Tongue (tissue), 3 donors: ENCODE measurements at places on chromosomes 5 and 9. TPM values are rescaled to one million over a fixed set of nuclear protein-coding genes. Genes with fewer than 3 reads are reported as not detected.

- no peak for DNase-seq
Observed at GRCh38 chr5:169157064-169157463, 143.9 kb downstream of the SLIT3 start.

DNA sequence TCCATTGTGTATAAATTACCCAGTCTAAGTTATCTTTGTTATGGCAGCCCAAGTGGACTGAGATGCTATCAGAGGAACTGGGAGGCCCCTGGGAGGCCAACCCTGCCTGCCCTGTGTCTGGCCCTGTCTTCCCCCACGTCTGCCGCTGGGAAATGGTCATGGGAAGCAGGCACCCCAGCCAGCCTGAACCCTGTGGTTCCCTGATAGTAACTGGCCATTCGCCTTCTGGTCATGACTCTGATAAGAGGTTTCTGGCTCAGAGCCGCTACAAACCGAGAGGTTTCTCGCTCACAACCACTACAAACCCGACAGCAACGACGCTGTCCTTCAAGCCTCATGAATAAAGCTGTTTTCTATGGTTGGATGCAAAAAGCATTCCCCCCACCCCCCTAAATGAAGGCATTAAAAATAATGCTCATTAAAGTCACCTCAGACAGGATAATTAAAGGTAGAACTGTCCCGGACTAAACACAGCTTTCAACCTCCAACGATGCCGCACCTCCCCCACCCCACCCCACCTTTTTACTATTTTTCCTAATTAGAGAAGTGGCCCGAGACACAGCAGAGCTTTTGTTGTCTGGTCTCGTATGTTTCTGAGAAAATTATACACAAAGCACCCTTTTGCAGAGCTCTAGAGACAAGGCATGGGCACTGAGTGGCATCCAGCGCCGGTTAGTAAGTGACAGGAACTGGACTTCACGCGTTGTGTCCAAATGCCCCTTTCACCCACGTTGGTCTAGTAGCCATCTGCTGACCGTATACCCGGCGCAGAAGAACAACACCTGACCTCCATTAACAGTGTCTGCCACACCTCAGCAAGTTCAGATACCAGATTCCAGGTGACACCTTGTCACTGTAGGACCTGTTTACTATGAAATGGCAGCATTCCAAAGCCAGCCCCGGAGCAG, 140.8 kb downstream of the COL23A1 start:
- no peak for DNase-seq

DNA sequence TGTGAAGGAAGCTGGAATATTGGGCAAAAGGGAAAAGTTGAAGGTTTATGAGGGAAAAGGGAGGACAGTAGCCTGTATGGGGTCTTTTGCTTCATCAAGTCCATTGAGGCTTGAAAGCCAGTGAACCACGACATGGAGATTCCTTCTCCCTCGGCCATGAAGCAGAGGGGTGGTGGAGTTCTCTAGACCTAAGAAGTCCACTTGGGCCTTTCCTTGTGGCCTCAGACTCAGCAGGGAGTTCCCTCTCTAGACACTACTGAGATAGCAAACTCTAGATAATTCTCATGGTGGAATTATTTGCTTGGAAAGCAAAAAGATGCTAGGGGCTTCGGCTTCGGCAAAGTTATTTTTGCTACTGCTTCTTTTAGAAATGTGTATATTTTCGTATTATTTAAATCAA, 78.5 kb downstream of the FOXD1 start:
- no peak for DNase-seq

The TICAM2 gene
- total RNA-seq: 4.0 TPM

The SLC1A3 gene
- 24.2 TPM for total RNA-seq

The TMOD1 gene
- 103 TPM for total RNA-seq
